ENCODE measurements at places on chromosomes 2 and 18.

DNA sequence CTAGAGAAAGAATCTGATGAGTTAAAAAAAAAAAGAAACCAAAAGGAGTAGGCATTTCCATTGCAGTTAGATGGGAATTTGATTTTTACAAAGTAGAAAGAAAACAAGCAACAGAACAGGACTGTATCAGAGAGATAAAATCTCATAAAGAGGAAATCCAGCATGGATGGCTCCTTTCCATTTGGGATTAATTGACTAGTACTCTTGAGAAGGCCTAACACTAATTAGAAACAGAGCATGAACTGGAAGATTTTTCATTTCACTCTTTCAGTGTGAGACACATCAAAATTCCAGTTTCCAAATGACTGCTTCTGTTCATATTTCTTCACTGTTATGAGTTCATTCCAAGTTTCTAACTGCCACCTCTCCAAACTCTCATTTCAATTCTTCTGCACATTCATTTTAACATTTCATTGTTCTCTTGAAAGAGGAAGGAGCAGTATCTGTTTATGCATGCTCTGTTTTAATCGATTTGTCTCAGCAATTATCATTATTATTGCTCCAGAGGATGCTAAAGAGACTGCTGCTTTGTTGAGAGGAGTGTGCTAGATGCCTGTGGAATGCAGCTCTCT, 108.8 kb upstream of the PIEZO2 start:
- DNase-seq: no peak

DNA sequence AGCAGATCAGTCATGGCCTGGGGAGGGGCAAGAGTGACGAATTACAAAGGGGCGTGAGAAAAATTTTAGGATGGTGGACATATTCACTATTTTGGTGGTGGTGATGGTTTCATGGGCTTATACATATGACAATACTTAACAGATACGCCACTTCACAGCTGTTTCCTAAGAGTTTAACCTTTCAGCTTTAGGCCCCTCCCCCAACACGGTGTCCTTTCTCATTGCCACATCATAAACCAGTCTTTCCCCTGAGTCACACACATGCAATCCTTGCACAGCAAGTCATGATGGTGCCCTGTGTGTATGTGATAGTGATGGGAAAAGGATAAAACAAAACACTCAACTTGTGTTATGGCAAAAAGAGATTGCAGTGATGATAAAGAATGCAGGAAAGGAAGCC, 47.6 kb upstream of the IL1R1 start:
- no peak for DNase-seq

- no peak for DNase-seq
Observed at GRCh38 chr2:26873286-26873983, 25.5 kb downstream of the DPYSL5 start.

GRCh38 chr18:40063488-40063887, 1891.5 kb upstream of the PIK3C3 start:
- DNase-seq: no peak

DNA sequence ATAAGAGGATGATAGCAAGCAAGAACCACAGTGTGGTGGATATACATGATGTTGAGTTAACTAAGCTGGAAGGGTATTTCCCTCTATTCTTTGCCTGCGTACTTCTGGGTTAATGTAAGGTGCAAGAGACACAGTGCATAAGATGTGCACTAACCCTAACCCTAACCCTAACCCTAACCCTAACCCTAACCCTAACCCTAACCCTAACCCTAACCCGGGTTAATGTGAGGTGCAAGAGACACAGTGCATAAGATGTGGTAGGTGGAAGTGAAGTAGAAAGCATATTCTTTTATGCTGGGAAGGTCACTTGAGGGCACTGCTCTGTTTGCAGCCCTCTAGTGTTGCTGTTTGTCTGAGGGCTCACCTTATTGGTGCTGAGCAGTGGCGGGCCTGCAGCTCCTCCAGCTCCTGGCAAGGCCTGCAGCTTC, 181.5 kb upstream of the ITGA4 start:
- no peak for DNase-seq

DNA sequence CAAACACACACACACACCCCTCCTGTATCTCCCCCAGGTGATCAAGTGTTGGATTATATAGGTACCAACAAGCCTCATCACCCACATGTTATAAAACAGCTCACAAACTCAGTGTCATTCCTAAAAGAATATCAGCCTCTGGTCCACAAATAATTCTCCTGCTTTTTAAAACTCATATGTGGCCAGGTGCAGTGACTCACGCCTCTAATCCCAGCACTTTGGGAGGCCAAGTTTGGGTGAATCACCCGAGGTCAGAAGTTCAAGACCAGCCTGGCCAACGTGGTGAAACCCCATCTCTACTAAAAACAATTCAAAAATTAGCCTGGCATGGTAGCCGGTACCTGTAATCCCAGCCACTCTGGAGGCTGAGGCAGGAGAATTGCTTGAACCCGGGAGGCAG, 87.8 kb downstream of the LRATD1 start:
- DNase-seq: no peak

DNA sequence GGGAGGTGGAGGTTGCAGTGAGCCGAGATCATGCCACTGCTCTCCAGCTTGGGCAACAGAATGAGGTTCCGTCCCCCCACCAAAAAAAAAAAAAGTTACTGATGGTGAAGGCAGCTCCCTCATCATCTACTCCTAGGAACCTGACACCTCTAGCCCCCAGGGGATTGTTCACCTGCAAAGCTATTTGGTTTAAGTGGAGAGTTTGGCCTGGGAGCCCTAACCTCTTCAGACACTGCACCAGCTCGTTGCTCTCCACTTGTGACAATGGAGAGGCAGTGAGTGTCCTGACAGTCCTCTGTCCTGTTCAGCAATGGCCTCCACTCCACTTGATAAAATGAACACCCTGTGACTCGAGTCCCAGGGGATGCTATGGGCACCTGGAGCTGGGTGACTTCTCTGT, 43.5 kb downstream of the ATP6V1C2 start:
- no peak for DNase-seq

DNA sequence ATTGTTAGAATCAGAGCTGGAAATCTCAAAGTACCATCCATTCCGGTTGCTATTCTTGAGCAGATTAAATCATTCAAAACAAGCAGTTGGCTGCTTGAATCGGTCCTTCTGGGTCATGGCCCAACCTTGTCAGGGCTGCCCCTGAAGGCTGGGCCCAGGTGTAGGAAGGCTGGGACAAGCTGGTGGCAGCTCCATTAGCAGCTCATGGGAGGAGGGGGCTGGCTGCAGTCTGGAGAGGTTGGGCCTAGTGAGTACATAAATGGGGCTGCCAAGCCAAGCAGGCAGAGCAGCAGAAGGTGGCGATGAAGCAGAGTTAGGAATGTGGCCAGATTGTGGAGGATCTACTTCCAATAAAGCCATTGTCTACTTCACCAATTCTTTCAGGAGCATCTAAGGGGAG, 81.4 kb downstream of the ADCYAP1 start:
- DNase-seq: no peak

DNA sequence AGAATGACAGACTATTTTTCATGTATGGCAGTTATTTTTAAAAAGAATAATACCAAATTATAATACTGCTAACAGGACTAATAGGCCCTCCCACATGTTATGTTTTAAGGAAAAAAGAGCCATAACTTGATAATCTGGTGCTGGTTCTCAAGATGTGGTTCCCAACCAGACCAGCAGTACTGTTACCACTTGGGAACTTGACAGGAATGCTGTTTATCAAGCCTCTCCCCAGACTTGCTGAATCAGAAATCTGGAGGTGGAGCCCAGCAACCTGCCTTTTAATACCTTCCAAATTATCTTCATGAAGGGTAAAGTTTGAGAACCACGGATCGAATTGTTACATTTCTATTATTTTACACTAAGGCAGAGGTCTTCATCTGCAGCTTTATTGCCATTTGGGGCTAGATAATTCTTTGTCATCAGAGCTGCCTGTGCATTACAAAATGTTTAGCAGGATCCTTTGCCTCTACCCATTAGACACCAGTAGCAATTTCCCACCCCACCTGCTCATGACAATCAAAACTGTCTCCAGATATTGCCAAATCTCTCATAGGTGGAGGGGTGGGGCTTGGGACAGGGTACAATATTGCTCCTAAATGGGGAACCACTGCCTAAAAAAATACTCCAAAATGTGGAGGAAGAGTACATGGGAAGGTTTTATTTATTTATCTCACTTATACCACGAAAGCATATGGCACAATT, 629.6 kb downstream of the ARHGAP15 start:
- no peak for DNase-seq

GRCh38 chr2:98301469-98301868, 44.8 kb upstream of the CNGA3 start:
- DNase-seq: no peak

All from activated T-helper 1 cell treated with anti-CD3 and anti-CD28 coated beads, Interleukin-2, amount 50 U/mL, for 16 hours (primary cell).